Glomerular endothelial cell (primary cell): ENCODE measurements at places on chromosomes 4 and X. TPM values are rescaled to one million over a fixed set of nuclear protein-coding genes. Genes with fewer than 3 reads are reported as not detected.

Gene UGT2B7
- 2.2 and 2.7 TPM in 2 replicates for total RNA-seq

Gene MAGEA3
- not detected in 2 replicates for total RNA-seq

Gene RBM46
- not detected in 2 replicates for total RNA-seq

Gene CT45A1
- not detected in 2 replicates for total RNA-seq

Gene MAGED4B
- total RNA-seq: 8.8 and 75.3 TPM in 2 replicates

Gene LRRC66
- 0.10 and 0.58 TPM in 2 replicates for total RNA-seq

Gene ANOS1
- 3.3 and 4.1 TPM in 2 replicates for total RNA-seq

Gene PLAC8
- 0.10 and 0.18 TPM in 2 replicates for total RNA-seq

Gene RIBC1
- total RNA-seq: 2.3 TPM in 1 of 2 replicates, not detected in the other

Gene CFAP47
- total RNA-seq: 0.19 TPM in 1 of 2 replicates, not detected in the other

Gene CLNK
- under 0.01 TPM in 1 of 2 replicates, not detected in the other for total RNA-seq

Gene TMEM154
- total RNA-seq: 6.7 and 8.6 TPM in 2 replicates

Gene BEX1
- total RNA-seq: 0.68 and 1.6 TPM in 2 replicates

Gene FGFBP1
- total RNA-seq: not detected in 2 replicates

Gene GYG2
- total RNA-seq: 0.29 and 0.53 TPM in 2 replicates

Gene RBMXL3
- not detected in 2 replicates for total RNA-seq

Gene CPZ
- 0.64 TPM in 1 of 2 replicates, not detected in the other for total RNA-seq

Gene SUPT20HL2
- not detected in 2 replicates for total RNA-seq
